ENCODE measurements at places on chromosomes 11 and 22. TPM values are rescaled to one million over a fixed set of nuclear protein-coding genes. Genes with fewer than 3 reads are reported as not detected.
A peak's percentile ranks its signal among the peaks of the same experiment; 100 is the strongest.

- DNase-seq: no peak
These were observed 56.5 kb upstream of the BLID start for GRCh38 chr11:122172352-122173073.

PATE4 gene
- not detected for total RNA-seq

DNA sequence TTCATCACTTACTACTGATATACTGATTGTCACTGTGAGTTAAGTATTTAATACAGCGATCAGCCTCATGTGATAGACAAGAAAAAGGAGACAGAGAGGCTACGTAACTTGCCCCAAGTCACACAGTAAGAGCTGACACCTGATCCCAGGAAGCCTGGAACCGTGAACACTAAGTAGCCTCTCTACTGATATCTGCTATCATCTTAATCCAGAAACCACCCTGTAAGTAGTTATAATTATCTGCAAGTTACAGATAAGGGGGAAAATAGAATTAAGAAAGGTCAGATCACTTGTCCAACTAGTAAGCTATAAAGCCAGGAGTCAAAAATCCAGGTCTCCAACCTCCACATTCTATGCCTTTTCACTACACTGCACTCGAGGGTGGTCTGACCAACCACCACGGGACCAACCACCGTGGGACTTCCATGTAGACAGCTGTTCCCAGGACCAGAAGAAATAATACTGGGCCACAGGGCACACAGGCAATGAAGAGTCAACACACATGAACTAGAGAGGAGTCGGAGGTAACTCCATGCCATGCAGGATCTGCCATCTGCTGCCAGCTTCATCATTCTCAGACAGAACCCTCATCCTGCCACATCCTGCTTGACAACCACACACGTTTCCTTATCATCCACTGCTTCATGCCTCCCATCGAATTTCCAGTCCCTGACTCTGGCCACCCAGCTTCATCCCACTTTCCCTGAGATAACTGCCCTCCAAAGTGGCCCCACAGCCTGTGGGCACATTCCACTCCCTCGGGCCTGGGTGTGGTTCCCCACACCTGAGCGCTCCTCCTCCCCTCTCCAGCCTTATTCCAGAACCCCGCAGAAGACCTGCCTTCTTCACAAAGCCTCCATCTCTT lies 58.6 kb downstream of the MICAL3 start:
- no peak for DNase-seq

DNA sequence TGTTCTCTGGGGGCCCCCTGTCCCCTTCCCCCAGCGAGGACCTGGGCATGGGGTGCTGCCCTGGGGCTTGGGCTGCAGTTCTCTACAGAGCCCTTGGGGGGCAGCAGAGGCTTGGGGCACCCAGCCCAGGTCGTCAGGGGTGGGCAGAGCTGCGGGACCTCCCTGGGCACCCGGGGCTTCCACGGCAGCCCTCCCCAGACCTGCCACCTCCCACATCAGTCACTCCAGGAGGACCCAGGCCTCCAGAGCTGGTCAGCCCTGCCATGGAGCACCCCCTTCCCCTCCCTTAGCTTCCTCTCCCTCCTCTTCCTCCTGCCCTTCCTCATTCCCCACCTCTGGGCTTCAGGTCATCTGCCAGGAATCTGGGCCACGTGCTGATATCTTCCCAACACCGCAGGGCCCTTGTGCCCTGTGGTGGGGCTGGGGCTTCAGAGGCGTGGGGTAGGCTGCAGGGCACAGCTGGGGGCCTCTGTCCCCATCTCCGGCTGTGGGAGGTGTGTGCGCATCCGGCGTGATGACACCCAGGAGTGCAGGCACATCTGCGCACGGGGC lies 5.8 kb downstream of the TSPAN4 start:
- DNase-seq: peak; percentile 40

DNA sequence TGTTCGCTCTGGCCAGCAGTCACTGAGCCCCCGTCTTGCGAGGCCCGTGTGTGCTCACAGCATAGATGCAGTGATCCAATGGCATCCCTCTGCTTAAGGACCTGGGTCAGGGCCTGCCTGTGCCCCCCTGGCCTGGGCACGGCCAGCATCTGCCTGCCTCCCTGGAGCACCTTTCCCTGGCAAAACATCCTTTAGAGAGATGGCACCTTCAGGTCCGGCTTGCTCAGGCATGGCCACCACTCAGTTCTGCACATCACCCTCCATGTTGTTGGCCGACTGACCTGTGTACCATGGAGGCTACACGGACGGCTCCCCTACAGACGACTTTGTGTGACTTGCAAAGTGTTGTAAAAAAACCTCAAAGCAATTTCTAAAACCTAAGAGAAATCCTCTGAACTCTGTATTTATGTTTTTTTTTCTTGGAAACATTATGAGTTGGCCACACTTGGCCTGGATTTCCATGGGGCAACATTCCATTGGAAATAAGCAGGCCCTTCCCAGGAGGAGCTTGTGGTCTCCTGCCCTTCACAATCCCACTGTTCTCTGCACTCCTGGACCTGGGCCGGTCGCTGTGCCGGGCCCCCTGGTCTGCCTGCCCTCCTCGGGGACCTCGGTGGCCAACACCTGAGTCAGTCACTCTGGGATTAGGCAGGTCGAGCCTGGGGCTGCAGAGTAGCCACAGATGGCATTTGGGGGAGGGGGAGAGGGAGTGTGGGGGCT lies 592.4 kb downstream of the TBC1D22A start:
- no peak for DNase-seq

DNA sequence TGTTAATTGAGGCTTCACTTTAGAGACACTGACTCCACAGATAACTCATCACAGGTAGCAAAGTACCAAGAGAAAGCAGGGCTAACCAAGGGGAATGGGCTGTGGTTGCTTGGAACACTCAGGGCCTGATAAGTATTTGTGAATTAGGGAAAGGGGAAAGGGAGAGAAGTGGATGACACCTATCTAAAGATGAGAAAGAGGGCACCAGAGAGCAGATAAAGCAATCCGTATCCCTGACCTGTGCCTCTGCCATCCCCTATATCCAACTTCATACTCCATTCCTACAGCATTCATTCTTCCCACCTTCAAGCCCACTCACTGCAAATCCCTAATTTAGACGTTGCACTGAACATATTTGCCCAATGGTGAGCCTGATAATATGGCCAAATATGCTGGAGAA lies 43.0 kb upstream of the API5 start:
- DNase-seq: no peak

GRCh38 chr11:69917529-69917928 lies 98.3 kb upstream of the FGF3 start:
- DNase-seq: no peak

ZNRF3 gene
- total RNA-seq: 0.69 TPM

CXCR5 gene
- 7.6 TPM for total RNA-seq

DNA sequence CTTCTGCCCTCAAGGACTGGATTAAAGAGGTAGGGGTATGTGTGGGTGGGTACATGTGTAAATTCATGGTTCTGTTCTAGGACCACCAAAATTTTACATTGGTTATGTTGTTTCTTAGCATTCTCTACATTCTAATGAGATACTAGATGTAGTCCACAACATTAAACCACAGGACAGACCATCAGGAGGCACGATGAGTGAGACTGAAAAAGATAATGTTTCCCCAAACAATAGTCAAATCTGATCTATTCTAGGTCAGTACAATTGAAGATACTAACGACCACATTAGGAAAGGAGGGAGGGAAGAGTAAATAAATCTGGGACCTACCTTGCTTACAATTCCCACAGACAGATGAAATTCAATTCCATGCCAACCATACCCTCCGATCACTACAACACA lies 42.2 kb downstream of the MRTFA start:
- DNase-seq: no peak

GRCh38 chr11:76788661-76789442 lies 5.7 kb downstream of the TSKU start:
- DNase-seq: no peak

DNA sequence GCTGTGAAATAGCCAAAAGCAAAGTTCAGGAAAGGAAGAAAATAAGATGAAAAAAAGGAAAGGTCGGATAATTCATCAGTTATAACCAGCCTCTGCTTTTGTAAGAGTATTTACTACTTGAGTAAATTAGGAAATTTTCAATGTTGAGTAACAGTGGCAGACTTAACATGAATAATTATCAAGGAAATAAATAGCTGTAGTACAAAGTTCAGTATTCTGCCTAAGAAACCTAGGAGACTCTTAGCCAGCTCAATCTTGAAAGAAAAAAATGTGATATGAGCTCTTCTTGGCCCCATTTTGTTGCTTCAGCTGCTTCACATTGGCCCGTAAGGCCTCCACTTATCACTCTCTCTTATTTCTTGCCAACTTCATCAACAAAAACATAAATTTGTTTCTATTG lies 17.0 kb upstream of the DNAJB7 start:
- no peak for DNase-seq

GRCh38 chr11:18221274-18221876 lies 15.2 kb downstream of the SAA4 start:
- DNase-seq: no peak

DNA sequence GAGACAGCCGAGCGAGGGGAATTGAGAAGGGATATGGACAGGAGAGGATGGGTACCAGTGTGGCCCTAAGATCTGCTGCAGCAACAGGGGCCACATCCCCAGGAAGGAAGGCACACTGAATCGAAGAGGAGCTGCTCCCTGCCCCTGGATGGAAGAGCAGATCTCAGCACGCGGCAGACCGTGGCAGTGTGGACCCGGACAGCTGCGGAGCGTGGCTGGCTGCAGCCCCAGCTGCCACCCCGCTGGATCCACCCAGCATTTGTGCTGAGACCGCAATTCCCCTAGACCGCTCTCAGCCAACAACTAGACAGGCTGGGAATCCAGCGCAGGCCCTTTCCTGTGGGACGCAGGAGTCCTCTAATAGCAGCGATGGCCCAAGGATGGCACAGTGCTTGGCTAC lies 94.7 kb downstream of the NECTIN1 start:
- no peak for DNase-seq

GRCh38 chr11:9002920-9003572 lies 755 bp downstream of the NRIP3 start:
- DNase-seq: peak; percentile 26

GRCh38 chr11:33801821-33802193 lies 27.5 kb upstream of the FBXO3 start:
- DNase-seq: no peak

DNA sequence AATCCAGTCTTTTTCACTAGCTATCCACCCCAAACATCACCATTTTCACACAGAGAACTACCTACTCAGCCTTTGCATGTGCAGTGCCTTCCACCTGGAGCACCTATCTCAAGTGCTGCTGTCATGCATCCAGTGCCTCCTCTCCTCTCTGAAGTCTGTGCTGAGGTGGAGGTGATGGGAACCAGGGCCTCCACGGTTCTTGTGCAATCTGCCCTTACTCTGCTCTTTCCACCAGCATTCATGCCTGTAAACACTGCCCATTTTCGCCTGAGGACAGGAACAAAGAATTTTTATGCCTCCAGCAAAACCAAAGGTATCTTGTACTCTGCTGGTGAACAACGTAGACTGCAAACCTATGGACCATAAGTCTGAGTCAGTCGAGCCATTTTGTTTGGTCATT lies 27.0 kb downstream of the PITPNB start:
- no peak for DNase-seq
